ENCODE measurements at places on chromosomes 1 and 21.

- DNase-seq = no peak
These were observed 145.7 kb upstream of the TIAM1 start for GRCh38 chr21:31489726-31490125.

DNA sequence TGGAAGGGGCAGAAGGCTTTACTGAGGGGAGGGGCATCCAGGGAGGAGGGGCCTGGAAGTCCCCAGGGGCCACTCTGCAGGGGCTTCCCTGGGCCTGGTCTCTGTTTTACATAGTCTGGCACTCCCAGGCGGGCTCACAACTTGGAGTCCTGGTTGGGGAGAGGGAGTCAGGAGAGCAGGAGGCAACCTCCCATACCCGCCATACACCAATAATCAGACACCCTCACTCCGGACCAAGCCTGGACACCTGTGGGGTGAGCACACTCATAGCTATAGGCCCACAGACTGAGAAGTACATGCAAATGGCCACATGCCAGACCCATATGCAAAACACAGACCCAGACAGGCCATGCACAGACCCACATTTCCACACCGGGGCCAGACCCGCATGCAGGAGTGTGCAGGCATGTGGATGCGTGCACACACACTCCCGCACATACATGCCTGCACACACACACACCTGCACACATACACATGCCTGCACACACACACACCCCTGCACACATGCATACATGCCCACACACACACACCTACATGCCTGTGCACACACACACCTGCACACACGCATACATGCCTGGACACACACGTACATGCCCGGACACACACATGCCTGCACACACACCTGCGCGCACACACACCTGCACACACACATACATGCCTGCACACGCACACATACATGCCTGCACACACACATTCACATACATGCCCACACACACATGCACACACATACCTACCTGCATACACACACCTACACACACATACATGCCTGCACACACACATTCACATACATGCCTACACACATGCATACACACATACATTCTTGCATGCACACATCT is 89.5 kb upstream of the RUNX3 start:
- DNase-seq = no peak

DNA sequence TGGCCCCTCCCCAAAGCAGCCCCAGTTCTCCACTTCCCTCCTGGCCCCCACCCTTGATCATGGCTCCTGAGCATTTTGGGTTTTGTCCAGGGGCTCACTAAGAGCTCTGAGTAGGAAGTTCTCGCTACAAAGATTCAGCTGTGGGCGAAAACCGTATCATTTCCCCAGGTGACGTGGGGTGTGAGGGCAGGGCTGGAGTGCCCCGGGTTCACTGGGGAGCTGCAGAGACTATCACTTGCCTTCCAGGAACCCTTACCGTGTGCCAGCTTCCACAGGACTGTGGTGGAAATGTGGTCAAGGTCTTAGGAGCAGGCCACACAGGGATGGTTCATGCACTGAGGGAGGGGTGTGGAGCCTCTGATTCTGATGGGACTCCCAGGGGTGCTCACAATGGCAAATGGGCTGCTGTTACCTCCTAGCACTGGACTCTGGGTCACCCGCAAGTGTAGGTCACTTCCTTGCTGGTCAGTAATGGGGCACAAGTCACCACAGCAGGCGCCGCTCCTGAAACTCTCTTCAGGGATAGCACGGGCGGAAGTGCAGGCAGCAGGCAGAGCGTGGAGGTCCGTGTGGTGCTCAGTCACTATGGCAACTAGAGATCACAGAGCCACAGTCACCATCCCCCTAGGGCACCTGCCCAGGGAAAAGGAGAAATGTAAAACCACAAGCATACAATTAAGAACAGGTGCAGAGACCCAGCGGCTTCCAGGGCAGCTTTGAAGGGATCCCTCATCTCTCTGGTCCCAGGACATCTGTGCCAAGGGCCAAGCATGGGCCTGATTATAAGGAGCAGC is 35.4 kb downstream of the RSPH1 start:
- DNase-seq = no peak

DNA sequence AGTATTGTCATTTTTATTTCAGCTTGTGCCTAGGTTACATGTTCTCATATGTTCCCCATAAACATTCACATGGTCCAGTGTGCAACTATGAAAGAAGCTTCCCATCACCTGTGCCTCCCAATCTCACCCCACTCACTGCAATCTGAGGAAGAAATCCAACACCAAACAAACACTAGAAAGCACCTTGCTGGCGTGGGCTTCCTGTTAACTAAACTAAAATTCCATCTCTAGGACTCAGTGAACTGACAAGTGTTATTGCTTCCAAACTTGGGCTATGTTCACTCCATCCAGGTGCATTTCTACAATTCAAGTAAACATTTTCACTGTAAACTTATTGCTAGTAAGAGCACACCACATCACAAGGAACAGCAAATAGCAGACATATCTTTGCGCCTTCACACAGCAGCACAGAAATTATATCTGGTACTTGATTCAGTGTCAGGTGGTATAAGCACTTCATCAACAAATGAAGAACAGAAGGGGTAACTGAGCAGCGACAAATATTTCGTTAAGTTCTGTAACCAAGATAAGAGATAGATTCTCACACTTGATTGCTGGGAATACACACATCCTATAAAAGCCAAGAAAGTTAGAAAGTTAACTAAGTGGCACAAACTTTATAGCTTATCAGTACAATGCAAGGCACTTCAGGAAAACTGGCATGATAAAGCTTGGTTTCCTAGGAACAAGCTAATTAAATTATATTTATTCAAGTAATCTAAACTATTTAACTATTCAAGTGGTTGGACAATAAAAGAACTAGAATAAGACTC is 8.9 kb upstream of the KCNJ15 start:
- DNase-seq = no peak

GRCh38 chr1:48920851-48921250 is 144.2 kb upstream of the BEND5 start:
- DNase-seq = no peak

GRCh38 chr1:1024771-1025699 is 5.1 kb downstream of the AGRN start:
- no peak for DNase-seq

- no peak for DNase-seq
These were observed 48.9 kb upstream of the GADD45A start for GRCh38 chr1:67636146-67636545.

- DNase-seq = no peak
These were observed 133.9 kb upstream of the SGIP1 start for GRCh38 chr1:66399888-66400529.
